ENCODE measurements at places on chromosomes 16 and 17.

- no peak for DNase-seq
Observed at GRCh38 chr17:3276126-3276525, 22.0 kb downstream of the OR3A1 start.

GRCh38 chr16:68479271-68479670 lies 31.0 kb upstream of the SMPD3 start:
- no peak for DNase-seq

- no peak for DNase-seq
Observed at GRCh38 chr16:2150418-2151187, 2.2 kb downstream of the RAB26 start.

GRCh38 chr16:13896543-13897182 lies 23.3 kb upstream of the ERCC4 start:
- DNase-seq, result no peak

DNA sequence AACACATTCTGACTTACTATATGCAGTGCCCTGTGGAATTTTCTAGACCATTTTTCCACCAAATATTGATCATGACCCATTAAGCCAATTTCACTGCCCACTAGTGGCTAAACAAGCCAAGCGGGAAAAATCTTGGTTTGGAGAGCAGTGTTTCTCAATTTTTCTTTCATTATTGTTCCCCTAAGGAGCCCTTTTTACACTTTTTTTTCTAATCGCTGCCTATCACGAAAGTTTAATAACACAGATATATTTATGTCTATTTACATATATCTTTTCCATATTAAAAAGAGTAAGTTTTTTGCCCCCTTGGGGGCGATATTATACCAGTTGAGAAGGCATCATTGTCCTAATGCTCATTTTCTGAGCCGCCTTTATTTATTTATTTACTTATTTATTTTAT lies 10.8 kb upstream of the TLCD3B start:
- DNase-seq, result no peak

GRCh38 chr16:84559311-84559932 lies 55.0 kb upstream of the MEAK7 start:
- peak; percentile 46 for DNase-seq

DNA sequence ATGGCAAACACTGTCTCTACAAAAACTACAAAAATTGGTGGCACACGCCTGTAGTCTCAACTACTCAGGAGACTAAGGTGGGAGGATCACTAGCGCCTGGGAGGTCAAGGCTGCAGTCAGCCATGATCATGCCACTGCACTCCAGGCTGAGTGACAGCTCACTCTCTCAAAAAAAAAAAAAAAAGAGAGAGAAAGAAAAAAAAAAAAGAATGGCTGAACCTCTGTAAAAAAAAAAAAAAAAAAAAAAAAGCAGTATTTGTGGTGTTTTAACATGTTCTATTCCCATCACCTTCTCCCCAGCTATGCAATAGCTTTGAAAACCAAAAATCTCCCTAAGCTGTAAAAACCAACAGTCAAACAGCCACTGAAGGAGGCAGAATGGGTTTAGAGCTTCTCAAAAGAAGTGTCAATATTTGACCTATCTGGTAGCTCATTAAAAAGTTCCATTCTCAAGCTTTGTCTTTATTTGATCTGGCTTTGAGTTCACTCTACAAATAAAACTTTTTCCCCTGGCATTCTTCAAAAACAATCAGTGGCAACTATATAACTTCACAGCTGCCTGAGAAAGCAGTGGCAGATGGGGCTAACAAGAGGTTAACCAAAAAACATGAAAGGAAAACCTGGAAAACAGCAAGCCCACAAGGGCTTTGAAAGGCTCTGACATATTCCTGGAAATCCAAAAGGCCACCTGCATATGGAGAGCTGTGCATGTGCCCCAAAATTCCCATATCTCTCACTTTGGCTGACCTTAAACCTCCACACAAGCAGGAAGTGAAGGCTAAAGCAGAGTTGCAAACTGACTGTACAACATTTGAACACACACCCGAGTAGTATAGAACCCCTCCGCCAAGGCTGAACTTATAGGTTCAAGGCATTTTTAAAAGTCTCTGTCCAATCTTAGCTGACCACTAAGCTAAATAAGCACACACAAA lies 36.0 kb downstream of the USP32 start:
- DNase-seq, result no peak

GRCh38 chr16:82829301-82829700 lies 202.5 kb downstream of the CDH13 start:
- no peak for DNase-seq

DNA sequence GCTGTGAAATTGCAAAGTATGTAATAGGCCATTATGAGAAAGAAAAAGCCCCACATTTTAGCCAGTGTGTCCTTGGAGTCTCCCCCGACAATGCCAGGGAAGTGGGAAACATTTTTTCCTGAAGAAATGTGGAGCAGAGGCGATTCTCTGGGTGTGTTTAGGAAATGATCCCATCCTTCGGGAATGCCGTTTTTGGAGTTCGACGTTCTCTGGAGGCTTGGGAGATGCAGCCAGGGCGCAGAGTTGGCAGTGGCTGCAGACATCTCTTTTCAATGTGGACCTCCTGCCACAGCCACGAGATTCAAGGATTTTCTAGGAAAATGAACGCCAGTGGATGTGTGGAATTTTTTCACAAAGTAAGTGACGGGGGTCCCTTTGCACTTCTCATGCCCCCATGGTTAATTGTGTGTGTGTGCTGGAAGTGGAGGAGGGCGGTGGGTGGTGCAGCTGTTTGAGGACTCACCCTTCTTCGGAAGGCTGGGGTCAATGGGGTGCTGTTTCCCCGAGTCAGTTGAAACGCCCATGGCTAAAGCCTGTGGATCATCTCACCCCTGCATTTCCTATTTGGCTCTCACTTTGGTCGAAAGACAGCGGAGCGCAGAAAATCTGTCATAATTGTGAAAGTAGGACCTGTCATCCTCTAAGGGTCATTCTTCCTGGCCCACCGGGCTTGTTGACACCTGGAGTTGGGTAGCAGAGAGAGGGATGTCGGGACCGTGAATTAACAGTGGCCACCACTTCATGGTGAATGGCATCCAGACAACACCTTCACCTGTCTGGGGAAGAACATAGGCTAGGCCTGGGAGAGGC lies 73.2 kb downstream of the CMIP start:
- DNase-seq, result no peak

- no peak for DNase-seq
Observed at GRCh38 chr17:21240369-21241055, 12.7 kb downstream of the NATD1 start.
